Left ventricle myocardium inferior (tissue), 1 donor: ENCODE measurements at places on chromosomes 11 and 22. TPM values are rescaled to one million over a fixed set of nuclear protein-coding genes. Genes with fewer than 3 reads are reported as not detected.

PLAAT3 gene
- total RNA-seq: 144 TPM

BDNF gene
- total RNA-seq: 3.1 TPM

NXPE4 gene
- not detected for total RNA-seq

CCDC73 gene
- not detected for total RNA-seq

MB gene
- 16,708 TPM for total RNA-seq

DERL3 gene
- total RNA-seq: 2.0 TPM

ACCS gene
- total RNA-seq: 7.9 TPM

KRTAP5-9 gene
- total RNA-seq: not detected

FAM89B gene
- 40.9 TPM for total RNA-seq

MFRP gene
- not detected for total RNA-seq

HTR3A gene
- total RNA-seq: not detected

KCNK4 gene
- total RNA-seq: not detected

OR51B2 gene
- not detected for total RNA-seq

LDHAL6A gene
- total RNA-seq: not detected

OR8G5 gene
- total RNA-seq: not detected

RFPL2 gene
- total RNA-seq: 0.08 TPM

MS4A14 gene
- 1.1 TPM for total RNA-seq

ST13 gene
- total RNA-seq: 181 TPM

LRRC32 gene
- total RNA-seq: 35.1 TPM

CCDC85B gene
- total RNA-seq: 32.7 TPM

CDCA5 gene
- 1.3 TPM for total RNA-seq

UPK2 gene
- total RNA-seq: not detected

DNHD1 gene
- 4.4 TPM for total RNA-seq

P2RX6 gene
- total RNA-seq: 3.5 TPM

POGLUT3 gene
- total RNA-seq: 11.9 TPM

PATZ1 gene
- total RNA-seq: 13.2 TPM

PRG3 gene
- total RNA-seq: not detected

NOX4 gene
- 3.5 TPM for total RNA-seq

CABP7 gene
- total RNA-seq: not detected

FGF4 gene
- not detected for total RNA-seq

PRR33 gene
- total RNA-seq: 2.4 TPM

ARHGEF17 gene
- 53.1 TPM for total RNA-seq

SLC5A1 gene
- 201 TPM for total RNA-seq

LSP1 gene
- 19.7 TPM for total RNA-seq

OR8U1 gene
- not detected for total RNA-seq

RASGRP2 gene
- total RNA-seq: 21.1 TPM

RAG2 gene
- not detected for total RNA-seq
